ENCODE measurements at places on chromosomes 2 and 18. TPM values are rescaled to one million over a fixed set of nuclear protein-coding genes. Genes with fewer than 3 reads are reported as not detected.

CAPN14 gene
- total RNA-seq = 0.20 TPM

DSEL gene
- total RNA-seq = 0.03 TPM

EMX1 gene
- total RNA-seq = not detected

SERPINB5 gene
- not detected for total RNA-seq

MTHFD2 gene
- 457 TPM for total RNA-seq

GCG gene
- not detected for total RNA-seq

BMP10 gene
- total RNA-seq = not detected

CWC22 gene
- 30.9 TPM for total RNA-seq

NDC80 gene
- 42.6 TPM for total RNA-seq

HOXD13 gene
- not detected for total RNA-seq

All from activated T-helper 1 cell treated with anti-CD3 and anti-CD28 coated beads, Interleukin-12 subunit alpha, Interleukin-12 subunit beta, Interleukin-2, Interleukin-4 antibody, amounts not matched to agents 30 ng/mL and 10 ng/mL and 1 ng/mL, durations not matched to agents 14 hours and 24 hours and 36 hours (primary cell).